ENCODE measurements at places on chromosomes 4 and X.

DNA sequence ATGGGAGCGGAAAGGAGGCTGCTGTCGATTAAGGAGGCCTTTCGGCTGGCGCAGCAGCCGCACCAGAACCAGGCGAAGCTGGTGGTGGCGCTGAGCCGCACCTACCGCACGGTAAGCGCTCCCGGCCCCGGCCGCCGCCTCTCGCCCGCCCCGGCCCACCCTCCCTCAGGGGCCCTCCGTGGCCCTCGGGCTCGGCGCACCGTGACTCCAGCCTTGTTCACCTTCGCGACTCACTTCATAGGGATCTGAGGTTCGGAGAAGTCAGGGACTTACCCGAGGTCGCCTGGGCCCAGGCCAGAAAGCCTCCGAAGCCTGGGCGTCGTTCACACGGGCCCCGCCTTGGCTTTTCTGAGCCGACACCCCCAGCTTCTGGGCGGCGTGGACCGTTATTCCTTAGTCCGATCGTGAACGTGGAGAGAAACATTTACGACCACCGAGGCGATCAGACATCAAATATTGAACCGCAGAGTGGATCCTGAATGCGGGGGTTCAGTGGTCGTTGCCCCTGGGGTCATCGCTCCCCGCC lies 362 bp downstream of the NCAPG start:
- peak; percentile 9 for DNase-seq

GRCh38 chr4:153553819-153554170 lies 87.6 kb downstream of the TMEM131L start:
- no peak for DNase-seq

- no peak for DNase-seq
Observed at GRCh38 chr4:26058537-26058936, 144.5 kb downstream of the SMIM20 start.

DNA sequence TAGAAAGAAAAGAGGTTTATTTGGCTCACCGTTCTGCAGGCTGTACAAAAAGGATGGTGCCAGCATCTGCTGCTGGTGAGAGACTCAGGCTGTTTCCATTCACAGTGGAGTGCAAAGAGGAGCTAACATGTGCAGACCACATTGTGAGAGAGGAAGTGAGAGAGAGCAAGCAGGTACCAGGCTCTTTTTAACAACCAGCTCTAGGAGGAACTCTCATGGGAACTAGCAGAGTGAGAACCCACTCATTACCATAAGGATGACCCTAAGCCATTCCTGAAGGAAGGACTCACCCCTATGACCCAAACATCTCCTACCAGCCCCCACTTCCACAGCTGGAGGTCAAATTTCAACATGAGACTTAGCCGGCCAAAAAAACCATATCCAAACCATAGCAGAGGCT lies 158.6 kb upstream of the ADGRL3 start:
- no peak for DNase-seq

DNA sequence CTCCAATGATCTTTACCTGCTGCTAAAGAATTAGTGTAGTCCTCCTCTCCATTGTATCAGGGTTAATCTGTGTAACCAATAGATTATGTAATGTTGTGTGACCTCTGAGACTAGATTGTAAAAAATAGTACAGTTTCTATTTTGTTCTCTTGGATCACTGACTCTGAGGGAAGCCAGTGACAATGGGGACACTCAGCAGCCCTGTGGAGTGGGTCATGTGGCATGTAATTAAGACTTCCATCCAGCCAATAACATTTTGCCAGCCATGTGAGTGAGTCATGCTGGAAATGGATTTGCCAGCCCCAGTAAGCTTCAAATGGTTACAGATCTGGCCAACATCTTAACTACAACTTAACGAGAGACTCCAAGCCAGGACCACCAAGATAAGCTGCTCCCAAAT lies 332.3 kb downstream of the PTTG2 start:
- no peak for DNase-seq

Measured in effector memory CD8-positive, alpha-beta T cell (primary cell).